ENCODE measurements at places on chromosomes 5 and 9.

DNA sequence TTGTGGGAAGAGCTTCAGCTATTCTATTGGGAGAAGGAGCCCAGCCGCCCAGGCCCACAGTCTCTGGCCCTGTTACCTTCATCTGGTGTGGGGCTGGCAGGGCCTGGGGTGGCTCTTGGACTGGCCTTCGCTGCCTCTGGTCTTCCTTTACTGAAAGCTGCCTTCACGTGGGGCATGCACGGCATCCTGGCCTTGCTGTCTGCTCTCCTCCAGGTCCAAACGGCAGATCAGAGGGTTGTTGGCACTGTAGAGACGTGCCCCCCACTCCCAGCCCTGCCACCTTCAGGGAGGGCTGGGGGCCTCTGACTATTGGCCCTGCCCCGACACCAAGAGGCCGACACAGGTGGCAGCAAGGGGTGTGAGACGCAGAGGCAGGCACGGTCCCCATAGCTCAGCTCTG is 291.3 kb upstream of the IRX1 start:
- DNase-seq: no peak

GRCh38 chr5:79562351-79563246 is 48.7 kb upstream of the HOMER1 start:
- no peak for DNase-seq

- no peak for DNase-seq
Measured at GRCh38 chr9:89808076-89808755, 203.4 kb downstream of the GADD45G start.

- no peak for DNase-seq
Measured at GRCh38 chr5:76376148-76376865, 26.8 kb upstream of the IQGAP2 start.

- no peak for DNase-seq
Measured at GRCh38 chr9:1599961-1600360, 415.2 kb upstream of the SMARCA2 start.

- no peak for DNase-seq
Measured at GRCh38 chr5:96687080-96687479, 24.9 kb downstream of the CAST start.

DNA sequence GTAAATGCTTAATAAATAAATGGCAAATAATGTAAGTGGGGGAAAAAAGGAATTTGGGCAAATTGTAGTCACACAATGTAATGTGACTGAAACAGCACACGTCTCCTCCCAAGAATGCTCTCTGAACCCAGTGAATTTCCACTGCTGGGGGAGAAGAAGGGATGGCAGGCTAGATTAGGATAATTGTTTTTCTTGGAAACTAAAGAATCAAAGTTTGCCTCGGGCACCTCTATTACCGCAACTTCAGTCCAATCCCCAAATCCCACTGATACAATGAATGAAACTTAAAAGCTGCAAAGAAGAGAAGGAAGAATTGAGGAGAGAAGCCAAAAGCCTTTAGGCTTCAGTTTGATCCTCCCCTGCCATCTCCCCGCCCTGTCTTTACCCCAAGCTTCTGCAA is 423.2 kb upstream of the PAPPA start:
- no peak for DNase-seq

- DNase-seq: no peak
Measured at GRCh38 chr9:36416890-36417289, 16.8 kb upstream of the RNF38 start.

DNA sequence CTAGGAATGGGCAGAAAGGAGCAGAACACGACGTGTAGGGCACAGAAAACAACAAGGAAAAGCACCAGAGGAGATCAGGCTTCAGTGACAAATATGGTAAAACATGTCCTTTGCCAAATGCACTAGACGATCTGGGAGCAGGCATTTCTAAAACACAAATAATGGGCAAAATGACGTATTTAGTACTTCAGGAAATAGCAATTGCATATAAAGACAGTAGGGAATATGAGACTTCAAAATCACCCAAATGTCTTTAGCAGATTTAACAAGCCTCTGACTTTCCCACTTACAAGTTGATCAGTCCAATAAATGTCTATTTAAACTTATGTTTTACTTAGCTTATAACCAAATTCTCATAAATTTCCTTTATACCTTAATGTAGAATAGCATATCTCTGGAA is 969.6 kb upstream of the C9orf72 start:
- no peak for DNase-seq

DNA sequence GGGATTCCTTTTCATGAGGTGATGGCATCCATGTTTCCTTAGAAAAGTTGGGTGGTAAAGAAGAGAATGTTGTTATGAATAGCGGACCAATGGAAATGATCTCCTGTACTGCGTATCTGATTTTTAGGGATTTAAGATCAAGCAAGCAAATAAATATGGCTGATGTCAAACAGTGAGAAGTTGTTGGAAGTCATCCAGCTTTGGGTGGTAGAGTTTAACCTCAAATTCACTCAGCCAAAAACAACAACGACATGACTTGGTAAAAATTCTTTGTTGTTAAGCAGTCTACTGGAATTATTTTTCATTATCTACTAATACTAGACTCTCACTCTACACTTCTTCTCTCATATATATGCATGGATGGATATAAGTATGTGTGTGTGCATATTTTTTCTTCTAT is 426.5 kb downstream of the CTNND2 start:
- no peak for DNase-seq

GRCh38 chr5:81363093-81363871 is 30.7 kb downstream of the ACOT12 start:
- no peak for DNase-seq

DNA sequence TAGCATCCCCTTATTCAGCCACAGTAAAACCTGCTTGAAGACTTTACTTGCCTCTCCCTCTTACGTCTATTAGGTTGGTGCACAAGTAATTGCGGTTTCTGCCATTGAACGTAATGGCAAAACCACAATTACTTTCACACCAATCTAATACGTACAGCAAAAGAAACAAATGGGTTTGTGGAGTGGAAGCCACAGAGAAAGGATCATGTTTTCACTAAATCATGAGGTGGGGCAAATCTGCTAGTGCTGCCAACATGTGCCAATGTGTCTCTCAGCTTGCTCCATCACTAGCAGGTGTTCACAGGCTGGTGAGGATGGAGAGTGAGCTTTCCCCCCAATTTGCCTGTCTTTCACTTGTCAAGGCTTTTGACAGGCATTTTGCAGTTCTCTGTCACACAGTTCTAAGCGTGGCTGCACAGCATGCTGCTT is 15.9 kb downstream of the DMAC1 start:
- no peak for DNase-seq

- no peak for DNase-seq
Measured at GRCh38 chr5:97412959-97413358, 229.9 kb upstream of the RIOK2 start.

GRCh38 chr5:29905626-29906353 is 1287.7 kb upstream of the CDH6 start:
- DNase-seq: no peak

DNA sequence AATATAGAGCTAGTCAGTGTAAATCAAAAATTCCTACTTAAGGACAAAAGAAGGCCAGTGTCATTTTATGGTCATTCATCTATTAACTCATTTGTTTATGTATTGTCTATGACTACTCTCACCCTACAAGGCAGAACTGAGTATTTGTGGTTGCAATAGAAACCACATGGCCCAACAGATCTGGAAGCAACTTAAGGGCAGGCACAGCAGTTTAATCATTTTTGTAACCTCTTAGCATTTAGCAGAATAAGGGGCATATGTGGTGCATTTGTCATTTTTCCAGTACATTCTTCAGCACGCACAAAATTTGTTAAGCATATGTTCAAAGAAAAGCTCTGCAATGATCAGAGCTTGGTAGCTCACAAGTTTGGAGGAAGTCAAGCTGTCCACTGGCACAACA is 1.1 kb downstream of the FKBP15 start:
- no peak for DNase-seq

- no peak for DNase-seq
Measured at GRCh38 chr5:147479949-147480348, 29.9 kb downstream of the DPYSL3 start.

- no peak for DNase-seq
Measured at GRCh38 chr5:34923694-34924461, 5.5 kb upstream of the DNAJC21 start.

- no peak for DNase-seq
Measured at GRCh38 chr9:118701985-118702384, 667.2 kb downstream of the BRINP1 start.

DNA sequence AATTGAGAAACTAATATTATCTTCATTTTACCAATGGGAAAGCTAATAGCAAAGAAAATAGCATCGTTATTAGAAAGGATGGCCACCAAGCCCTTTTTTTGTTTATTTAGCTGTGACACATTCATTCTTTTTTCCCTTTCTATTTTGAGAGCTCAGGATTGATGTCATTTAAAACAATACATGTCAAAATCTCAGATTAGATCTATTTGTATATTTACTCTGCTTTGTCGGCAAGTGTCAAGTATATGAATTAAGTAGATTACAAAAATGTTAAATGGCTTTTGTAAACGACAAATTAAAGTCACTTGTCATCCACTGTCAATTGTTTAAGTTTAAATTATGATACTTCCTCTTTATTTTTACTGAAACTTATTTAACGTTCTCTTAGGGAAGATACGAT is 118.9 kb downstream of the PAM start:
- DNase-seq: no peak

GRCh38 chr5:152171888-152172287 is 233.2 kb downstream of the NMUR2 start:
- DNase-seq: no peak

DNA sequence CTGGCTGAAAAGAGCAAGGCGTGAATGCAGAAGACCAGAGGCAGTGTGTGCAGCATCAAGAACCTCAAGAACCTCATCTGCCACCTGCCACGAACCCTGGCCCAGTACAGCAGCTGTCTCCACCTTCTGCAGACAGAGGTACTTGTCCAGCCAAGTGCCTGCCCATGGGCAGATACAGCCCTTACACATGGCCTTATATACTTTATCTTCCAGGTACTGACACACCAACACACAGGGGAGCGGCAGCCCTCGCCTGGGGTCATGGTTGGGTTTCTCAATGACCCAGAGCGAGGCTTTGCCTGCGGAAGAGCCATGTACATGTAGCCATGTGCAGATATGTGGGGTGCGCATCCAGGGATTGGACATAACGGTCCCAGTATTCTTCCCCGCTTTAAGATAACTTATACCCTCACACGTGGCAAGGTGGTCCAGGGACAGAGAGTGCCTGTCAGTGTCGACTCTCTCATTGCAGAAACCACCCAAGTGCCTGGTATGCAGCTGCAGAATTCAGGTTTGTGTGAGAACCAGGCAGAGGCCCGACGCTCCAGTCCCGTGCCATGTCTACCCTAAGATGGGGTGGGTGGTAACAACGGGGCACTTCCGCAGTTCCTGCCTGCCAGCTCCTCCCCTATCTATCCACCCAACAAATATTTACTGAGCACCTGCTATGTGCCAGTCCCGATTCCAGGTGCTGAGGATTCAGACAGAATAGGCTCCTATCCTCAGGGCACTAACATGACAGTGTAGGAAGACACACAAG is 206.9 kb downstream of the FSTL4 start:
- DNase-seq: no peak

- DNase-seq: no peak
Measured at GRCh38 chr5:93512799-93513198, 68.2 kb downstream of the NR2F1-AS1 start.

- DNase-seq: no peak
Measured at GRCh38 chr5:89273289-89273688, 390.3 kb upstream of the MEF2C start.

Data from GM12892 (cell line).